Activated naive CD4-positive, alpha-beta T cell treated with anti-CD3 and anti-CD28 coated beads, Interleukin-2, amount 10 ng/mL, durations not matched to agents 7 days and 5 days (primary cell): ENCODE measurements at places on chromosomes 6 and 20.
A peak's percentile ranks its signal among the peaks of the same experiment; 100 is the strongest.

- no peak for DNase-seq
Measured at GRCh38 chr6:129276986-129277385, 394.0 kb downstream of the LAMA2 start.

DNA sequence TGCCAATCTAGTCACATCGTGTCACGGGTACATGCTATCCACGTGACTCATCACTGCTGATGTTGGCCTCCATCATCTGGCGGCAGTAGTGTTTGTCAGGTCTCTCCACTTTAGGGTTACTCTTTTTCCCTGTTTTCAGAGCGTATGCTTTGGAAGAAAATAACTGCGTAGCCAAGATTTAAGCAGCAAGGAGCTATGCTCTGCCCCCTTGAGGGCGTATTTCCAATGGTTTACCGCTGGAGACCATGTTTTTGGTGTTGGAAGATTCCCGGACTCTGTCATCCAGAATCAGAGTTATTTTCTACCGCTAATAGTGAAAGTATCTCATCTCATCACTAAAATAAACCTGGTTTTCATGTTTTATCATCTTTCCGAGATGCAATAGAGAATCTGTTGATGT lies 306.5 kb downstream of the C6orf118 start:
- DNase-seq = no peak

- DNase-seq = no peak
Measured at GRCh38 chr6:163701762-163702161, 287.2 kb downstream of the QKI start.

GRCh38 chr6:24064106-24064505 lies 61.9 kb upstream of the NRSN1 start:
- DNase-seq = no peak

- no peak for DNase-seq
Measured at GRCh38 chr6:17505062-17505476, 95.0 kb upstream of the FAM8A1 start.

DNA sequence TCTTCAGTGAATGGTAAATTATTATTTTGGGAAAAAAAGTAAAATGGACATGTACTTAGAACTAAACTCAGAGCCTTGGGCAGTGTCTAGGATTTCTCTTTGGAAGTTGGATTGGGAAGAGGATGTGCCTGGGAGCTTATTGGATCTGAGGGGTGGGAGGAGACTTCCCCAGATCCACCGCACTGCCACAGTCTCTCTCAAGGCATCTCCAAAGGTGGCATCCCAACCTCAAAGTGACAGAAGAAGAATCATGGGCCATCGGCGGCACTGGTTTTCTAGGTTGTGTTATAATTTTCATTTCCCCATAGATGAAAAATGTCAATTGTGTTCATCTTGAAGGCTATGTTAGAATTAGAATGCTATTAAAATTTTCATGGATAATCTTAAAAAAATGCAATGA lies 66.8 kb upstream of the CD93 start:
- no peak for DNase-seq

GRCh38 chr6:137910843-137911456 lies 43.9 kb downstream of the TNFAIP3 start:
- no peak for DNase-seq

GRCh38 chr6:27503436-27504030 lies 30.6 kb upstream of the ZNF184 start:
- DNase-seq = peak; percentile 72

DNA sequence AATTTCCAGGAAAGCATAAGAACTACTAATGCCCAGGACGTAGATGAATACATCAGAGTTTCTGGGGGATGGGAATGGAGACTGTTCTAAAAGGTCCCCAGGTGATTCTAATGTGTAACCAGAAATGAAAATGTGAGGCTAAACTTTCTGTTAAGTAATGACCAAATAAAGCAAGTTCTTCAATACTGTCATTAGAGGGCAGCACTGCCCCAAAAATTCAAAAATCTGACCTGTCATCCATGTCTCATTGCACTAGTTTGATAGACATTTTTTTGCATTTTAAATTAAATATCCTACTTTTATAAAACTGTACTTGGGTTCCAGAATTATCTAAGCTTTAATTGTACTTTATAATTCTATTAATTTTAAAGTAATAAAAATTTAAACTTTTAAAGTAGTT lies 94.9 kb downstream of the RFX6 start:
- DNase-seq = peak; percentile 39
